ENCODE measurements at places on chromosomes 11 and 22.

GRCh38 chr11:73995247-73995646 is 12.6 kb upstream of the UCP2 start:
- peak; percentile 43 for DNase-seq

DNA sequence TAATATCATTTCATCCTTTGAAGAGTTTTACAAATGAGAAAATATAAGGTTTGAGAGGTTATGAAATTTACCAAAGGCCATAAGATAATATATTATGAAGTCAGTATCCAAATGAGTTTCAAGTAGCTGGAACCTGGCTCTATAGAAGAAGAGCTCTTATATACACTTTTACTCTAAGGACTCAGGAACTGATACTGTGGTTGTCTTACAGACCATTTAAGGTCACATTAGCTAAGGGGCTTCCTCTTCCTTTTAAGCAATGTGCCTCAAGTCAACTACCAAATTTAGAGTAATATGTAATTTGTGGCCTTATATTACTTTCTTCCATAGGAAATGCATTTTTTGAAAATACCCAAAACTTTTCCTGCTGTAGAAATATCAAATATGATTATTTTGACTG is 369.3 kb downstream of the DLG2 start:
- DNase-seq, result no peak

- DNase-seq, result no peak
These were observed 6.0 kb downstream of the CNTF start for GRCh38 chr11:58628446-58628845.

- DNase-seq, result no peak
These were observed 8.9 kb downstream of the GDPD5 start for GRCh38 chr11:75516886-75517285.

DNA sequence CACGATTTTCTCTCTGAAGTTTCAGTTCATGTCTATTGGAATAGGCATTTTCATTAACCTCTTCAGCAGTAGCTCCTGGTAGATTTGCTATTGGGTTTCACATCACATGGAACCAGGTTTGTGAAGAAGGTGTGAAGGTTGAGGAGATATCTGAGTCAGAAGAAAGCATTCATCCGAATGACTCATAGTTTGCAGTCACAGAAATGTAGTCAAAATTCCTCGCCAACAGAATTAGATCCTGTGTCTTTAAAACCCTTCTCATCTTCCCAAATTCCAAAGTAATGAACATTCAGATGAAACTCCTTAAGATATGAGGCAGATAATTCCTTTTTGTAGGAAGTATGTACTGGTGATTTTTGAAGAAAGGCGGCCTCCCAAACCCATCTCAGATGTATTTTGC is 125.0 kb upstream of the LARGE1 start:
- DNase-seq, result no peak

DNA sequence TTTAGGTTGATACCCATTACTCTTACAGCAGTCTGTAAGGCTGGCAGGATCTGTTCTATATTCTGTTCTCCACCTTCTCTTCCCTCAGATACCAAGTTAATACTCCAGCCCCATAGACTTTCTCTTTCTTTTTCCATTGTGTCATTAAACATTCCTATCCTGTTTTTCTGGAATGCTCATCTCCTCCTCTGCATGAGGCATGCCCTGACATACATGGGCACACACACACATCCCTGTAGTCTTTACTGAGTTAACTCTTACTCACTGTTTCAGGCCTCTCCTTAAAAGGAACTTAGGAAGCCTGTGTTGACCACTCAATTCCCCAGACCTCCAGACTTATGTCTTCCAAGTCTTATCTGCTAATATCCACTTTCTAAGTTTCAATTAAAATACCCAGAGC is 476.8 kb downstream of the METTL15 start:
- DNase-seq, result no peak

DNA sequence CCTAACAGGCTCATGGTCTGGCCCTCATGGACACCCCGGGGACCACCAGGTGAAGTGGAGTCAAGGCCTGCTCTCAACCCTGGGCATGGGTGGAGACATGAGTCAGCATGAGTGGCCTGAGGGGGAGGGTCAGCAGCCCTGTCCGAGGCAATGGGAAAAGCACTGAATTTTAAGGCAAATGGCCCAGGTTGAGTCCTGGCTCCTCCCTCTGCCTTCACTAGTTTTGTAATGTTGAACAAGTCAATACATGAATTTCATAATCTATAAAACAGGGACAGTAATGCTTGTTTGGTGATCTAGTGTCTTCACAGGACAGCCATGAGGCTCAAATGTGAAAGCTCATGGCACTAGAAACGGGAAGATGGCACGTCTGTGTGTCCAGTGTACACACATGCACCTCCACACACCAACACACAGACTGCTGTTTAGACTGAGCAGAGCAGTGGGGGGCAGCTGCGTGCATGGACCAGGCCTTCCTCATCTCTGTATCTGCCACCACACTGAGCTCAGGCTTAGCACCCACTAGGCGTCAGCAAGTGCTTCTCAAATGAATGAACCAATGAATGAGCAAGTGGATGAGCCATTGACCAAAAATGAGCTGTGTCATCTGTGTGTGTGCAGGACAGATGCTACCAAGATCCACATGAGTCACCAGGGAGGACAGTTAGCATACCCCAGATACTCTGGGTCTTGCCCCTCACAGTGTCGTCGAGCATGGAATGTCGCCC is 63.4 kb downstream of the NRXN2 start:
- DNase-seq, result no peak

DNA sequence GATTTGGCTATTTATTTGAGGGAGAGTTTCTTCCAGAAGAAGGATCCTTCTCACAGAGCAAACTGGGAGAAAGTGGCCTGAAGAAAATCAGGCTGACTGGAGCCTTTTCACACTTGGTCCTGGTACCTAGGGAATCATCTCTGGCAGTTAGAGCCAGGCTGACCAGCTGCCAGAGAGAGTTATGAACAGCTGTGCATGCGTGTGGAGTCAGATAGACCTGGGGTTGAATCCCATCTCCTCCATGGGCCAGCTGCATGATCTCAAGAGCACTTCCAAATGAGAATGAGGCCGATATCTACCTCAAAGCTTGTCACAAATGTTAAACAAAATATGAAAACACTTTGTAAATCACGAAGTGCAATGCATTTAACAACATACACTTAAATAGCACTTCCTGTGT is 390.0 kb downstream of the TENM4 start:
- no peak for DNase-seq

- no peak for DNase-seq
These were observed 104.0 kb downstream of the PDE2A start for GRCh38 chr11:72569966-72570892.

GRCh38 chr11:42012271-42012670 is 552.8 kb upstream of the LRRC4C start:
- no peak for DNase-seq

- DNase-seq, result no peak
These were observed 2.2 kb upstream of the C11orf16 start for GRCh38 chr11:8934742-8935488.

- no peak for DNase-seq
These were observed 4.3 kb downstream of the SELENOM start for GRCh38 chr22:31103111-31103510.

GRCh38 chr11:67024966-67025365 is 2.0 kb downstream of the SYT12 start:
- DNase-seq, result no peak

DNA sequence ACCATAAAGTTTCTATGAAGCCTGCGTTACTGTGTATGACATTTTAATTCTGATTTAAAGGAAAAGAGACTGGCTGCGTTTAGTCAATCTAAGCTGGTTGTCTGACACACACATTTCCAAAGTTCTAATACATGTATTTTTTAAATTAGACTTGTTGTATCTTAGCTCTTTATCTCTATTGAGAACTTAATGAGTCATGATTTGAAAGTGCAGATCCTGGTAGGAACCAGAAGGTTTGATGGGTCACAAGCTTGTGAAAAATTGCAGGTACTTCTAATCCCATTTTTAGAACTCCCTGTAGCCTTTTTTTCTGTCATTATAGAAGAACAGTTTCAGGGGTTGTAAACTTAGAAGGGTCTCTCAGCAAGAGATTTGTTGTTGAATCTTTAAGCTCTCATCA is 210.3 kb downstream of the DDX10 start:
- no peak for DNase-seq

DNA sequence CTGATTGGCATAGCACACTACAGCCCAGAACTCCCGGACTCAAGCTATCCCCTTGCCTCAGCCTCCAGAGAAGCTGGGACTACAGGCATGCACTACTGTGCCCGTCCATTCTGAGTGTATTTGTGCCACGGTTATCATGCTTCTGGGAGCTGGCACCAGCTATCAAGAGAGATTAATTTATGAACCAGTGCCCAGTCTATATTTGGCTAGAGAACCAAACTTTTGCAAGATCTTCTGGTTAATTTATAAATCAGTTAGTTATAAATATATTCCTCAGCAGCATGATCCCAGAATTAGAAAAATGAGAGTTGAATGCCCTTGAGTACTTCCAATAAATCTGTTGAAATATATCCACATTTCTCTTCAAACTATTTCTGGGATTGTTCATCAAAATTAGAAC is 67.5 kb upstream of the OR5AN1 start:
- no peak for DNase-seq

- peak; percentile 30 for DNase-seq
These were observed at the start of gene CASP1 for GRCh38 chr11:105034813-105035620. CASP1 (minus strand) TSS chr11:105035144; CDS start chr11:105035113, 31 bp downstream.

- no peak for DNase-seq
These were observed 128.0 kb downstream of the MICAL2 start for GRCh38 chr11:12238420-12238819.

DNA sequence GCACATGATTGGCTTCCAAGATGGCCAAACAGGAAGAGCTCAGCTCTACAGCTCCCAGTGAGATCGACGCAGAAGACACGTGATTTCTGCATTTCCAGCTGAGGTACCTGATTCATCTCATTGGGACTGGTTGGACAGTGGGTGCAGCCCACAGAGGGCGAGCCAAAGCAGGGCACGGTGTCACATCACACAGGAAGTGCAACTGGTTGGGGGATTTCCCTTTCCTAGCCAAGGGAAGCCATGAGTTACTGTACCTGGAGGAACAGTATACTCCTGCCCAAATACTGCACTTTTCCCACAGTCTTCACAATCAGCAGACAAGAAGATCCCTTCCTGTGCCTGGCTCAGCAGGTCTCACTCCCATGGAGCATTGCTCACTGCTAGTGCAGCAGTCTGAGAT is 131.2 kb downstream of the DLG2 start:
- no peak for DNase-seq

- DNase-seq, result no peak
These were observed 10.0 kb upstream of the TMA7B start for GRCh38 chr22:39949964-39950737.

DNA sequence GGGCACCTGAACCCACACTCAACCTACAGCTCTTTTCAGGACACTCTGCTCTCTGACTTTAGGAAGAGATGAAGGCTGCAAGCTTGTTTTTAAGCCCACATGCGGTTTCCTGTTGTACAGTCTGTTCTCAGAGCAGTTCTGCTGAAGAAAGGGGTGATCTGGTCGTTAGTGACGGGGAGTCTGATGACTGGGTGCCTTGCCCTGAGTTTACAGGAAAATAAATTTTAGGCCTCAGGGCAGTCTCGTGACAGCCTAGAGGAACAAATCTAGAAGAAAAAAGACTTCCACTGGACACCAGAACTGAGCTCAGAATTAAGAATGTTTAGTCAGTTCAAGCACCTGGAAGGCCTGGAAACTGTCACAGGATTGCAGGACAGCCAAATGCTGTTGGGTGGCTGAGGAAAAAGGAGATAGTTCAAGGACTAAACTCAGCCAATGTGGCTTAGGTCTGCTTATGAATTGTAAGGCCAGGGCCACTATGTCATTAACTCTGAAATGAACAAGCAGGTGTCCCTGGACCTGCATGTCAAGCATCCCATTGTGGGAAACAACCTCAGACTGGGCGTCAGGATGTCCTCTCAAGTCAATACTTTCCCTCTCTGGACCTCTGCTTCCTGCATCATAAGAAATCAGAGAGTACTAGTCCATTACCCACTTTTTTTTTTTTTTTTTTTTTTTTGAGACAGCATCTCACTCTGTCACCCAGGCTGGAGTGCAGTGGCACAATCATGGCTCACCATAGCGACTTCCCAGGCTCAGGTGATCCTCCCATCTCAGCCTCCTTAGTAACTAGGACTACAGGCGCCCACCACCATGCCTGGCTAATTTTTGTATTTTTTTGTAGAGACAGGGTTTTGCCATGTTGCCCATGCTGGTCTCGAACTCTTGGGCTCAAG is 5.7 kb downstream of the PIK3IP1 start:
- no peak for DNase-seq

- DNase-seq, result no peak
These were observed 12.9 kb downstream of the GNB1L start for GRCh38 chr22:19841641-19842392.

DNA sequence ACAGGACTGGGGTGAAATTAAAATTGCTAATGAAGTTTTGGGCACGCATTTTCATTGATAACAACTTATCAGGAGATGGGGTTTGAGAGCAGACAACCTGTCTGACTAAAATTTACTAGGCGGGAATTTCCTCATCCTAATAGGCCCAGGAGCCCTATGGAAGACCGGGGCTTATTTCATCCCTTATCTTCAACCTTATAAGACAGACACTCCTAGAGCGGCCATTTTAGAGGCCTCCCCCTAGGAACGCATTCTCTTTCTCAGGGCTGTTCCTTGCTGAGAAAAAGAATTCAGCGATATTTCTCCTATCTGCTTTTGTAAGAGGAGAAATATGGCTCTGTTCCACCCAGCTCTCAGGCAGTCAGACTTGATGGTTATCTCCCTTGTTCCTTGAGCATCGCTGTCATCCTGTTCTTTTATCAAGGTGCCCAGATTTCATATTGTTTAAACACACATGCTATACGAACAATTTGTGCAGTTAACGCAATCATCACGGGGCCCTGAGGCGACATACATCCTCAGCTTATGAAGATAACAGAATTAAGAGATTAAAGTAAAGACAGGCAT is 39.3 kb upstream of the ZC3H12C start:
- DNase-seq, result no peak

DNA sequence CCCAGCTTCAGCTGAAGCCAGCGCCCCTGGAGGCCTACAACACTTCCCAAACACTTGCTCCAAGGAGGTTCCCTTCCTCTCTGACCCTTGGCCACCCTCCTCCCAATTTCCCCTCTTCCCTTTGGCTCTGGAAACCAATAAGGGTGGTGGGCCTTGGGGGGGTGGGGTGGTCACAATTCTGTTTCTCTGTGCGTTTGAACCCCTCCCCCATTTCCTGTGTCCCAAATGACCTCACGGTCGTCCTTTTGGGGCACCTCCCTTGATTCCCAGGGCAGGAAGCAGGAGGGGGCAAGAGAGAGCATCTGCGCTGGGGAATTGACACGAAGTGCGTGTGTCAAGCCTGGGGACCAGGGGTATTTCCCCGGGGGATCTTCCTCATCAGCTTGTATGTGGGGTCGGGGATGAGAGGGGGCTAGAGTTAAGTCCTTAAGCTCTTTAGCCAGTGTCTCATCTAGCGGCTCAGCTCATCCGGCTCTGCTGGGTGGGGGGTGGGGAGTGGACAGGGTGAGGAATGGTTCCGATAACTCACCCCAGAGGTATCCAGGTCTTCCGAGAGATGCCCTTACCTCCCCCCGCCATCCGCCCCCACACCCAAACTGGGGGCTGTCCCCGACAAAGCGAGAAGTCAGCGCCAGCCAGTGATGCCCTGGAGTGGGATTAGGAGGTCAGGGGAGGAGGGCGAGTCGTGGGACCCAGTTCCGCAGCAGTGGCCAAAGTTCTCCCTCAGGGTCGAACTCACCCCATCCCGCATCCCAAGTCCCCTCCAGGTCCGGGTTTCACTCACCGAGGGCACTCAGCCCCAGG is 587 bp downstream of the ESAM start:
- DNase-seq, result peak; percentile 60

GRCh38 chr22:36419912-36420882 is 32.4 kb upstream of the MYH9 start:
- DNase-seq, result no peak

GRCh38 chr11:124115782-124116616 is 749 bp downstream of the VWA5A start:
- DNase-seq, result no peak

- DNase-seq, result peak; percentile 71
These were observed 4.0 kb upstream of the RCOR2 start for GRCh38 chr11:63920939-63921417.

All from GM20000 (cell line).